ENCODE measurements at places on chromosomes 3 and 15.
A peak's percentile ranks its signal among the peaks of the same experiment; 100 is the strongest.

- DNase-seq = no peak
These were observed 50.2 kb downstream of the CRYBG3 start for GRCh38 chr3:97871801-97872524.

- DNase-seq = no peak
These were observed 108.3 kb downstream of the VPS13C start for GRCh38 chr15:61951949-61952348.

DNA sequence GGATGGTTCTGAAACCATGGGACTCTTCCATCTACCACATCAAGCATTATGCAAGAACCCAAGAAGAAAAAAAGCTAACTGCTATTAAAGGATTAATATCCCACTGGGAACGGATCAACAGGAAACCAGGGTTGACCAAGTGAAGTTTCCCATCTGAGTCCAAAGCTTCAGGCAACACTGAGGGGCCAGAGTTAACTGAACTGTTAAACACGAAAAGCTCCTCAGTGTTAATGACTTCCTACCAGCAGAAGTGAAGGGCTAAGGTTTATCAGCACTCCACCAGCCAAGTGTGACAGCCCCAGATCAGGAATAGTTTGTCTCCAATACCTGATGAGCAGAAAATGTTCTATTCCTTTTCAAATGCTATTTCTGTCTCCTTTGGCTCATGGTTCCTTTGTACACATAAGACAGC is 36.7 kb downstream of the PTPN9 start:
- no peak for DNase-seq

- peak; percentile 6 for DNase-seq
These were observed 460 bp upstream of the ZMAT3 start for GRCh38 chr3:179072100-179072438.

- no peak for DNase-seq
These were observed 776.2 kb downstream of the FHIT start for GRCh38 chr3:60475096-60475495.

DNA sequence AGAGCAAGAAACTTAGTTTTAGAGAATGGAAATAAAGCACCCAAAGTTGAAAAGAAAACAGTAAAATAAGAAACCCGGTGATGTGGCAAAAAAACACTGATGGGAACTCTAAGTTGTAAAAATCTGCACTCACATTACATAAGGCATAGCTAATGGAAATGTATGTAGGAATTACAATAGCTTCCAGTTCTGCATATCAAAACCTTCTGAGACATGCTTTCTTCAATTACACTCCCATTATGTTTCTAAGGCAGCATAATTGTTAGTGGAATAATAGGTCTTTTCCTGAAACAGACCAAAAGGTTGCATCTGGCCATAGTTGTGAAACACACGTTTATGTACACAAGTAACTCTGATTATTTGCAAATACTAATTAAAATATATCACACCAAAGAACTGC is 41.4 kb downstream of the SLC30A4 start:
- DNase-seq = no peak

DNA sequence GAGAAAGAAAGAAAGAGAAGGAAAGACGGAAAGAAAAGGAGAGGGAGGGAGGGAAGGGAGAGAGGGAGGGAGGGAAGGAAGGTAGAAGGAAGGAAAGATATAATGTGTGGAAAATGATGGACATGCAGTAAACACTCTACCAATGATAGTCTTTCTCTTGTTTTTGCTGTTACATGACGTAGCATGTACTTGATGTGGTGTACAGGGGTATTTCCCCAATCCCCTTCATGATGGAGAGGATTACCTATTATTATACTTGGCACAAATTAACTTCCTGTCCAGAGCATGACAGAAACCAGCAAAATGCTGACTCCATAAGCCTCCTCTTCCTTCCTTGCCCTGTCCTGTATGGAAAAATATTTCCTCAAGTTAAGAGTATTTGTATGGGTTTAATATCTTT is 124.4 kb downstream of the B3GALNT1 start:
- DNase-seq = no peak
